GOT3 (cell line): ENCODE measurements at places on chromosomes 5 and 9.

DNA sequence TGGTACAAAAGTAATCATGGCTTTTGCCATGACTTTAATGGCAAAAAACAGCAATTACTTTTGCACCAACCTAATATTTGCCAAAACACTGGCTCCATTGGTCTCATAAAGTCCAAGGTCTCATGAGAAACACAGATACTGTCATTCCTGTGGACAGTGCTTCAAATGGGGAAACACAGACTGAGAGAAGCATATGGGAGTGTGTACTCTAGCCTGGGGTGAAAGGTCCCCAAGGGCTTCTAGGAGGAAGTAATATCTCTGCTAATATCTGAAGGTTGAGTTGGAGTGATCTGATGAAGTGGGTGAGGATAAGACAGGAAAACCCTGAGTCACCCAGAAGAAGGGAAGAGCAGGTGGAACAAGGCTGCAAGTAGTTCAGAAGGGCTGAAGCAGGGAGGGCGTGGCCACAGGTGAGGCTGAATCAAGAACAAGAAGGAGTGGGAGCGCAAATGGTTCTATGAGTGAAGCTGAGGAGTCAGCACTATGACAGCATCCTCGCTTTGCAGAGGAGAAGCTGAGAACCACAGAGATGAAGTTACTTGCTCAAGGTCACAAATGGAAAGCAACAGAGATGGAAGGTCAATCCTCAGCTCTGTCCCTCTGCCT lies 164.1 kb downstream of the ASTN2 start:
- DNase-seq, result no peak

- no peak for DNase-seq
Observed at GRCh38 chr5:17802256-17802655, 168.0 kb downstream of the TAF11L14 start.

DNA sequence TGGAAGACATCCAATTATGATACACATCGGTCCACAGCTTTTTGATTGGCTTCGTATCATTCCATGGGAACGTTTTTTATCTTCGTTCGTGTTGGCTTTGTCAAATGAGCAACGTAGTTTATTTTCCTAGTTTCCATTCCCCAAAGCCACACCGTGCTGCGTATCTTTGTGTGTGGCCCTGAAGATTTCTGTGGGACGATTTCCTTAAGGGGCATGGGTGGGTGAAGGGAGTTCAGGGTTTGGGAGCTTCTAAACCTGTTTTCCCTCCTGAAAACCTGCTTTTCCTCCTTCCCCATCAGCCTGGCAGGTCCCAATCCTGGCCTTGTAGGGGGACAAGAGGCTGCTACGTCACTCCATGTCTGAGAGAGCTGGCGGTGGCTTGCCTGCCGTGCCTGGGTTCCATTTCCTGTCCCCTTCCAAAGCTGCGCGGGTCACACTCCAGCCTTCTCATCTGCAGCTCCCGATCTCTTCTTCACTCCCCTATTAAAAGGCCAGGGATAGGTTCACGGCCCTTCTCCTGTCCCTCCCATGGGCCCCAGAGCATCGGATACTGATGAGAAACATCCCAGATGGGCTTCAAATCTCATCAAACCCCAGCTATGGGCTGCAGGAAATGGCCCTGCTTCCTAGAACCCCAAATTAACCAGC lies 23.5 kb upstream of the ASS1 start:
- no peak for DNase-seq

DNA sequence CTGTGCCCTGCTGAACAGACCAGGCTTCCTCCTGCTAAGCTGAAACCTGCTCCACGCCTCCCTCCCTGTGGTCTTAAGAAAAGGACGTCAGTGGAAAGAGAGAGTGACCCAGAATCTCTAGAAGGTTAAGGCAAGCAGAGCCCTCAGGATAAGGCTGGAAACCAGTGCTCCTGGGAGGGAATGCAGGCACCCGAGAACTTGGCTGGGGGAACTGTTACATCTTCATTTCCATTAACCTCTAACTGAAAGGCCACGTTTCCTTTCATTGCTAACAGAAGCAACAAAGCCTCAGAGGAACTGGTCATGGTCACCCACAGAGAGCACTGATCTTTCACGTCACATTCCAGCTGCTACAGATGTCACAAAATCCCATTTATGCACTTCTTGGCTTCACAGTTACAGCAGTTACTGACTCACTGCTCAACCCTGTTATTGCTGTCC lies 26.1 kb upstream of the AKNA start:
- no peak for DNase-seq

DNA sequence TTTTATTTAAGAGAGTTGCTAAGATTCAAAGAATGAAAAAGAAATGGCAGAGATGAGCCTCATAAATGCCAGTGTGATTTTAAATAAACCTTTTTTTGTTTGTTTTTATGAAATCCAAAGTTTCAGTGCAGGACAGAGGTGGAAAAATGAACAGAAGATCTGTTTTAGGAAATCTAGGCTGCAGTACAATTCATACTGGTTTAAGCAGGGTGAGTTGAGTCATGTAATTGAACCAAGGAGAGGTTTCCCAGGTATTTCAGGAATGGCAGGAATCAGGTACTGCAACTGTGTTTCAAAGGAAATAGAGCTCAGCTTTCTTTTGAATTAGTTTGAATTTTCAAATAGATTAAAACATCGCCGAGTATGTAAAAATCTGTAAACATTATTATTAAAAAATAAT lies 3.0 kb upstream of the ANKRD31 start:
- no peak for DNase-seq

DNA sequence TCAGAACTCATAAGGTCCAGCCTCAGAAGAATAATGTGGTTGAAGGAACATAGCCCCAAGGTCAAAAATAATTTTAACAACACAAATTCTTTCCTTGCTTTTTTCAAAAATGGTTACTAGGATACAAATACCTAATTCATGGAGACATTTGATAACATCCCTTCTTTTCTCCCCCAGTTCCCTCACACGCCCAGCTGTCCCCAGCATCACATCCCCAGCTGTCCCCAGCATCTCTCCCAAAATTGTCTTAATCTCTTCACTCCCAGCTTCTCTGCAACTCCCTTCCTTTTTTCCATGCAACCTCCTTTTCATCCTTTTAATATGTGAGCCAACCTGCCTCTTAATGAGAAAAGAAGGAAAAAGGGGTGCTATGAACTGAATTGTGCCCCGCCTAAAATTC lies 77.8 kb downstream of the FSTL4 start:
- DNase-seq, result no peak

- DNase-seq, result no peak
Observed at GRCh38 chr5:139569270-139569955, 8.3 kb downstream of the UBE2D2 start.

DNA sequence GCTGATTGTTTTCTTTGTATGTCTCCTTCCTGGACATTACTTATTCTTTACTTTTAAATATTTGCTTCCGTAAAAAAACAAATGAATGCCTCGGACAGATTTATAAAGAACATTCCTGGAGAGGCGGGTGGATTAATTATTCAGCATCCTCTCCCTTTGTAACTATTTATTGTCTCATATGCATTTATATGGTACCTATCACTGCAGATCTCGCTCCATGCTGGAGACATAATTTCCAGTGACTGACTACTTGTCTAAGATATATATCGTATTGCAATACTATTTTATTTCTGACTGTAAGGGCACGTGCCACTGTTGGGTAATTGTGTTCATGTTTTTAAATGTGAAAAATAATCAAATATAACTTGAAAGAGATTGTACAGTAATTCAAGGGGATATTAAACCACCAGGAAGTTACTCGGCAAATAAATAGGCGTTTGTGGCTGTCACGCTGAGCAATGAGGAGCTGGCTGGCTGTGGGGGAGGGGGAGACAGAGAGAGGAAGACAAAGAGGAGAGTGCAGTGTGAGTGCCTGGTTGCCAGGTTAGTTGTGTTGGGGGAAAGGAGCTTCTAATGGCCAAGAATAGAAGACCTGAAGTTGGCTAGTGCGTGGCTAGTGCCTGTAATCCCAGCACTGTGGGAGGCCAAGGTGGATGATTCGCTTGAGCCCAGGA lies 131.8 kb upstream of the GABRP start:
- DNase-seq, result no peak

DNA sequence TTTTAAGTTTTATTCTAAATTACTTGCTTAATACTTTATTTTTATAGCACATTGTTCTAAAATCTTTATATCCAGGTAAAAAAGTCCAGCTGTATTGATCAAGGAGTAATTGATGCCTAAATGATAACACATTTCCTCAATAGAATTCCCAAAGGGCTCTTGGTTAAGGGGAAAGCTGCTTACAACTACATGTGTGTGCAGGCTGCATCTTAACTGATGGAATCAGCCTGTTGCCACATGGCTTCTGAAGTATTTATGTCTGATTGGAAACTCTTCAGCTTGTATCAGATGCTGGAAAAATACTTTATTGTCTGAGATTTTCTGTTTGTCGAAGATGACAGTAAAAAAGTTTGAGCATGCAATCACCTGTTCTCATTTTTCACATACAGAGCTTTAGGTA lies 182.6 kb downstream of the FBXL7 start:
- no peak for DNase-seq

GRCh38 chr5:177397875-177398390 lies 2.5 kb downstream of the PFN3 start:
- no peak for DNase-seq

- DNase-seq, result no peak
Observed at GRCh38 chr9:136292591-136293448, 11.1 kb downstream of the CCDC187 start.

GRCh38 chr5:157100140-157100679 lies 8.6 kb downstream of the HAVCR2 start:
- no peak for DNase-seq

- DNase-seq, result no peak
Observed at GRCh38 chr9:112750764-112751055, 150 bp downstream of the SNX30 start.

GRCh38 chr5:52811067-52811749 lies 23.5 kb downstream of the ITGA1 start:
- no peak for DNase-seq

GRCh38 chr5:69011910-69012309 lies 81.9 kb upstream of the SLC30A5 start:
- no peak for DNase-seq

- DNase-seq, result no peak
Observed at GRCh38 chr9:123063177-123063598, 29.7 kb downstream of the GPR21 start.
